Foreskin keratinocyte (primary cell): ENCODE measurements at places on chromosomes 5 and 9. TPM values are rescaled to one million over a fixed set of nuclear protein-coding genes. Genes with fewer than 3 reads are reported as not detected.

The CENPH gene
- 33.6 and 37.9 TPM in 2 replicates for total RNA-seq

The RLN1 gene
- total RNA-seq = 0.18 TPM in 1 of 2 replicates, not detected in the other

The PCA3 gene
- total RNA-seq = not detected in 2 replicates

The IFNA8 gene
- not detected in 2 replicates for total RNA-seq

The CBY3 gene
- not detected in 2 replicates for total RNA-seq

The NTNG2 gene
- total RNA-seq = under 0.01 and 0.03 TPM in 2 replicates

The RRAGA gene
- 63.8 and 67.8 TPM in 2 replicates for total RNA-seq

The ZNF474 gene
- not detected in 2 replicates for total RNA-seq

The SLC4A9 gene
- 0.04 TPM in 1 of 2 replicates, not detected in the other for total RNA-seq
